ENCODE measurements at places on chromosomes 3 and 15. TPM values are rescaled to one million over a fixed set of nuclear protein-coding genes. Genes with fewer than 3 reads are reported as not detected.

The GOLGA8S gene
- 0.07 TPM for total RNA-seq

The SPINK8 gene
- total RNA-seq = not detected

The GNAT1 gene
- total RNA-seq = not detected

The ASB7 gene
- total RNA-seq = 14.9 TPM

The CCDC54 gene
- not detected for total RNA-seq

The ICE2 gene
- total RNA-seq = 51.7 TPM

The TRPC1 gene
- 2.8 TPM for total RNA-seq

The EEFSEC gene
- 20.4 TPM for total RNA-seq

The KIF7 gene
- 2.4 TPM for total RNA-seq

The SOX2 gene
- not detected for total RNA-seq

The SH2D7 gene
- not detected for total RNA-seq

The KNL1 gene
- total RNA-seq = 19.2 TPM

All from CD8-positive, alpha-beta memory T cell (primary cell).